Naive thymus-derived CD8-positive, alpha-beta T cell (primary cell): ENCODE measurements at places on chromosomes 2 and 18. TPM values are rescaled to one million over a fixed set of nuclear protein-coding genes. Genes with fewer than 3 reads are reported as not detected.

- H3K27ac ChIP-seq = no peak overlapping the region
- H3K4me3 ChIP-seq = no peak overlapping the region
- peaks cover 5% of the 10 kb centered on the region for H3K4me1 ChIP-seq
- no peaks in the 10 kb centered on the region for H3K36me3 ChIP-seq
These were observed 803 bp upstream of the FIGN start for GRCh38 chr2:163736433-163737189.

LHCGR gene
- not detected for total RNA-seq

REG1A gene
- not detected for total RNA-seq

SLC8A1 gene
- 0.22 TPM for total RNA-seq

MAL gene
- 117 TPM for total RNA-seq

- H3K27me3 ChIP-seq = no peaks in the 10 kb centered on the region
- no peak overlapping the region for H3K4me3 ChIP-seq
- H3K36me3 ChIP-seq = no peaks in the 10 kb centered on the region
- no peak for DNase-seq
These were observed 140.7 kb downstream of the LDLRAD4 start for GRCh38 chr18:13359210-13359609.

TRIB2 gene
- 85.1 TPM for total RNA-seq

DNA sequence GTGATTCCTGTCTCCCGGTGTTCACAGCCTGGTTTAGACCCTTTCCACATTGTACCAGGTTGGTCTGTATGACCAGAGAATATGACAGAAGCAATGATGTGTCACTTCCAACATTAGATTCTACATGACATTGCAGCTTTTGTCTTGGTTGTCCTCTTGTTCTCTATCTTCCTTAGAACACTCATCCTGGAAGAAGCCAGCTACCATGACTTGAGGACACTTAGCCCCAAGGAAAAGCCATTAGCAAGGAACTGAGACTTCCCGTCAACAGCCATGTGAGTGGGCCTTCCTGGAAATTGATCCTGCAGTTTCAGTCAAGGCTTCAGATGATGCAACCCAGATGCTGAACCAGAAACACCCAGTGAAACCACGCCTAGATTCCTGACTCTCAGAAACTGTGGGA lies 143.3 kb downstream of the MREG start:
- peaks cover 14% of the 10 kb centered on the region for H3K27me3 ChIP-seq
- no peak overlapping the region for H3K4me3 ChIP-seq
- no peaks in the 10 kb centered on the region for H3K36me3 ChIP-seq
- no peak for DNase-seq
- no peaks in the 10 kb centered on the region for H3K4me1 ChIP-seq

B3GNT2 gene
- 20.7 TPM for total RNA-seq

GPATCH11 gene
- total RNA-seq = 15.3 TPM

- peaks cover 70% of the 10 kb centered on the region for H3K4me1 ChIP-seq
- H3K27ac ChIP-seq = peak overlapping the region; percentile 77
- no peak for DNase-seq
- H3K36me3 ChIP-seq = peaks cover 1% of the 10 kb centered on the region
These were observed 124.0 kb downstream of the HDAC4 start for GRCh38 chr2:239276851-239277250.

KATNAL2 gene
- total RNA-seq = 1.7 TPM

DNA sequence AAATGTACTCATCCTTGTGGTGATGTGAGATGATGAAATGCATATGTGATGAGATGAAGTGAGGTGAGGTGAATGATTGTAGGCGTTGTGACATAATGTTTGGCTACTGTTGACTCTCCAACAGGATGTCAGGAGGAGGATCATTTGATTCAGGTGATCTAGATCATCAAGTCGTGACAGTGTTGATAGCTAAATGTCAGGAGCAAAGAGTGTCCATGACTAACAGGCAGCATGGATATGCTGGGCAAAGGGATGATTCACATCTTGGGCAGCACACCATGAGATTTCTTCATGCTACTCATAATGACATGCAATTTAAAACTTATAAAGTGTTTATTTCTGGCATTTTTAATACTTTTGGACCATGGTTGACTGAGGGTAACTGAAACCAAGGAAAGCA lies 40.2 kb upstream of the UBXN4 start:
- no peaks in the 10 kb centered on the region for H3K27me3 ChIP-seq
- no peak overlapping the region for H3K27ac ChIP-seq
- no peaks in the 10 kb centered on the region for H3K36me3 ChIP-seq

LDLRAD4 gene
- 56.8 TPM for total RNA-seq

- H3K4me1 ChIP-seq = no peaks in the 10 kb centered on the region
- H3K27ac ChIP-seq = no peak overlapping the region
- no peaks in the 10 kb centered on the region for H3K27me3 ChIP-seq
These were observed 522.2 kb downstream of the PIK3C3 start for GRCh38 chr18:42477267-42477666.

DNA sequence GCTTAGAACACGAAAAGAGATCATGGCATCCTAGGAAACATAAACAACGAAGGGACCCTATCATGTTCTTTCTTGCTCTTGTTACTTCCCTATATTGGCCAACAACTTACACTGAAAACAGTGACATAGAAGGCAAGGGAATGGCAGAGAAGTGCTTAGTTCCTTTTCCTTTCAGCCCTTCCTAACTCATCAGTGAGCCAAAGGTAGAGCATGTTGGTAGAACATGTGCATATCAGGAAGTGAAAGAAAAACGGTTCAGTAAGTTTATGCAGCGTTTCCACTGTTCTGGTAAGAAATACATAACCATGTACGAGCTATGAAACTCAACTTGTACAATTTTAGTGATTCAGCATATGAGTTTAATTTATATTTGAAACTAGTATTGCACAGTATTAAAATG lies 21.7 kb downstream of the AKAIN1 start:
- no peak overlapping the region for H3K27ac ChIP-seq
- no peaks in the 10 kb centered on the region for H3K36me3 ChIP-seq
- no peaks in the 10 kb centered on the region for H3K27me3 ChIP-seq
- no peak for DNase-seq
- H3K4me3 ChIP-seq = no peak overlapping the region
- peaks cover 20% of the 10 kb centered on the region for H3K4me1 ChIP-seq

GRCh38 chr18:10018289-10018688 lies 104.5 kb downstream of the VAPA start:
- no peak overlapping the region for H3K4me3 ChIP-seq
- H3K36me3 ChIP-seq = no peaks in the 10 kb centered on the region
- H3K4me1 ChIP-seq = no peaks in the 10 kb centered on the region
- H3K27ac ChIP-seq = no peak overlapping the region

MYL12B gene
- 184 TPM for total RNA-seq

- H3K36me3 ChIP-seq = peaks cover 33% of the 10 kb centered on the region
- DNase-seq = no peak
These were observed 123.3 kb upstream of the NYAP2 start for GRCh38 chr2:225276207-225276606.

GRCh38 chr18:64164883-64165282 lies 16.0 kb upstream of the LINC00305 start:
- no peaks in the 10 kb centered on the region for H3K36me3 ChIP-seq
- no peak for DNase-seq
- H3K27ac ChIP-seq = no peak overlapping the region
- no peaks in the 10 kb centered on the region for H3K4me1 ChIP-seq

- H3K4me1 ChIP-seq = no peaks in the 10 kb centered on the region
- no peak overlapping the region for H3K27ac ChIP-seq
- H3K4me3 ChIP-seq = no peak overlapping the region
- no peaks in the 10 kb centered on the region for H3K27me3 ChIP-seq
These were observed 64.5 kb upstream of the CTDP1 start for GRCh38 chr18:79615091-79615490.

DNA sequence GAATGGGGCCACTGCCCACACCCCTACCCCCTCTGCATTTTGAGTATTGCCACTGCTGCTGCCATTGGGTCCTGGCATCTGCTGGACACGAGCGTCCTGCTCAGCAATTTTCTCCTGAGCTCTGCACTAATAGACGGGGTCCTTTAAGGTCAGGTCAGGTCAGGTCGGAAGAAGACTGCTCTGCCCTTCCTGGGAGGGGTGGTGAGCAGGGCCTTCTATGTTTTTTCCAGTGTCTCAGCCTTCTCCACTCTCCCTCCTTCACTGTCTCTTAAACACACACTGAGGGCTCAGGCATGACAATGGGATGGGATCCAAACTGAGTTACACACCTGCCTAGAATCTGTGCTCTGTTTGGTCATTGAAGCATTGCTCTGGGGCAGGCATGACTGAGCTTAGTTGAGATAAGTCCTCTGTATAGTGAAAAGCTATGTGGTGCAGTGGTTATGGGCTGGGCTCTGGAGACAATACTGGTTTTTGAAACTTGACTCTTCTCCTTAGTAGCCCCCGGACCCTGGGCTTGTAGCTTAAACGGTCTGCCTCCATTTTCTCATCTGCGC lies 10.6 kb downstream of the MYO1B start:
- H3K36me3 ChIP-seq = no peaks in the 10 kb centered on the region
- DNase-seq = no peak
- H3K27me3 ChIP-seq = no peaks in the 10 kb centered on the region
- H3K27ac ChIP-seq = no peak overlapping the region

- no peak overlapping the region for H3K4me3 ChIP-seq
- no peak for DNase-seq
- no peaks in the 10 kb centered on the region for H3K4me1 ChIP-seq
- H3K27me3 ChIP-seq = peaks cover 12% of the 10 kb centered on the region
- H3K36me3 ChIP-seq = no peaks in the 10 kb centered on the region
These were observed 80.3 kb upstream of the FZD7 start for GRCh38 chr2:201953396-201953795.

DNA sequence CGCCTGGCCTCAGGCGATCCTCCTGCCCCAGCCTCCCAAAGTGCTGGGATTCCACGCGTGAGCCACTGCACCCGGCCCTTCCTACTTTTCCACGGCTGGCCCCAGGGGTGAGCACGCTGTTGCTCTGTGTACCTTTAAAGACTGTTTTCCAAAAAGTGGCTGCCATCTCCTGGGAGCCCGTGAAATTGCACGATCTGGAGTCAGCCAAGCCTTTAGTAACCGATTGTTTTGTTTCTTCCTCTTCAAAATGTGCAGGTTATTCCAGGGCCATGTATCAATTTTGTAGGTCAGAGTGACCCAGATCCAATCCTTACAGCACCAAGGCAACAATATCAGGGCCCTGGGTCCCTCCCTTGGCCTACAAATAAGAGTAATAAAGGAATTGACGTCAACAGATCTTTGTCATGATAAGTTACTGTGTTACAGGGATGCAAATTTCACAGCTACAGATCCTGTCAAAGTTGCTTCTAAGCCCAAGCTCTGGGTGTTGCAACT lies 135.6 kb upstream of the ZNF236 start:
- H3K4me3 ChIP-seq = no peak overlapping the region
- peaks cover 5% of the 10 kb centered on the region for H3K4me1 ChIP-seq
- DNase-seq = no peak
- H3K36me3 ChIP-seq = no peaks in the 10 kb centered on the region

GRCh38 chr2:216165711-216166110 lies 56.6 kb downstream of the XRCC5 start:
- peaks cover 9% of the 10 kb centered on the region for H3K36me3 ChIP-seq
- DNase-seq = no peak
- no peaks in the 10 kb centered on the region for H3K27me3 ChIP-seq
- no peak overlapping the region for H3K27ac ChIP-seq
- peaks cover 17% of the 10 kb centered on the region for H3K4me1 ChIP-seq

GRCh38 chr2:202822411-202822810 lies 49.2 kb downstream of the ICA1L start:
- H3K4me3 ChIP-seq = no peak overlapping the region
- no peak for DNase-seq
- H3K27me3 ChIP-seq = no peaks in the 10 kb centered on the region

DNA sequence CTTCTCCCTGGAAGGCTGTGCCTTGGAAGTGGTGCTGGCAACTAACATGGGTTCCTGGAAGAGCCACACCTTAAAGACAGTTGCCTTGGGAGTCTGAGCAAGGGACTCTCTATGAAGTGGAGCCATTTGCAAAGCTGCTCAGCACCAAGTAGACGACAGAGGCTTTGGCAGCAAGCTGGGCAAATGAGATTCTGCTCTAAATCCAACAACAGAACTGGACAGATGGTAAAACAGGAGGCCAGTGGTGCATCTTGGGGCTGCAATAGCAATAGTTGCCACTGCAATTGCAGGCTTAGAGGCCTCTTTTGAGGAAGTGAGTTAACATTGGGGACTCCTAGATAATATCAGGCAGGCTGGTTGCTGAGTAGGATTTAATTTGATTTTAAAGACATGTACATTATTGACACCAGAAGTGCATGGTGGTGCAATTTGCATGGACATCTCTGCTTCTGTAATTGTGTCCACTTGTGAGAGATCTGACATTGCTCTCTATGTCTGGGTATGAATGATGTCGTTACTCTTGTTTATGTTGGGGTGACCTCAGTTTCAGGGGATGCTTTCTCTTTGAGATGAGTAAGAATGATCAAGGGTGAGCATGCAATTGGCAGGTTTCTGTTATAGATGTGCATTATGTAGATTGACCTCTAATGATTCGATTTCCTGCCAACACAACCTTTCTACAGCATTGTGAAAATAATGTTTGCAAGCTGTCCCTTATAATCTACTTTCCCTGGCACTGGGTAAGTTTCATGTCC lies 568.3 kb upstream of the MEX3C start:
- no peak for DNase-seq
- H3K27me3 ChIP-seq = no peaks in the 10 kb centered on the region
- no peaks in the 10 kb centered on the region for H3K36me3 ChIP-seq
- H3K4me3 ChIP-seq = no peak overlapping the region
- H3K4me1 ChIP-seq = no peaks in the 10 kb centered on the region

MSH6 gene
- total RNA-seq = 41.7 TPM

RBMS1 gene
- total RNA-seq = 106 TPM

XDH gene
- total RNA-seq = not detected

KCNF1 gene
- not detected for total RNA-seq

GRCh38 chr18:45837283-45838070 lies 12.0 kb downstream of the SIGLEC15 start:
- peaks cover 3% of the 10 kb centered on the region for H3K36me3 ChIP-seq
- peaks cover 15% of the 10 kb centered on the region for H3K4me1 ChIP-seq
- peaks cover 36% of the 10 kb centered on the region for H3K27me3 ChIP-seq
- no peak overlapping the region for H3K4me3 ChIP-seq
- peak; percentile 46 for DNase-seq

DNA sequence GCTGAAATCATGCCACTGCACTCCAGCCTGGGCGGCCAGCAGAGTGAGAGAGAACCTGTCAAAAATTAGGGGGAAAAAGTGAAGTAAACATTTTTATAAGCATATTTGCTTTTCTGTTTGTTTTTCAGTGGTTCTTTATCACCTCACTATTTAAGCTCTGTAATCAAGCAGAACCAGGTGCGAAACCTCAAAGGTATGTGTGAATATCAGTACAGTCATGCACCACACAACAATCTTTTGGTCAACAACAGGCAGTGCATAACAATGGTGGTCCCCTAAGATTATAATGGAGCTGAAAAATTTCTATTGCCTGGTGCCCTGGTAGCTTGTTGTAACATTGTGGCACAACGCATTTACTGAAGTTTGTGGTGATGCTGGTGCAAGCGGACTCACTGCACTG lies 167.4 kb upstream of the STON1 start:
- no peak overlapping the region for H3K27ac ChIP-seq
- H3K27me3 ChIP-seq = no peaks in the 10 kb centered on the region
- peaks cover 60% of the 10 kb centered on the region for H3K36me3 ChIP-seq
- no peak overlapping the region for H3K4me3 ChIP-seq
- H3K4me1 ChIP-seq = peaks cover 28% of the 10 kb centered on the region

GRCh38 chr2:227411320-227411989 lies 23.7 kb upstream of the SCYGR1 start:
- no peaks in the 10 kb centered on the region for H3K27me3 ChIP-seq
- no peak overlapping the region for H3K4me3 ChIP-seq
- DNase-seq = no peak
- H3K4me1 ChIP-seq = peaks cover 32% of the 10 kb centered on the region
- H3K36me3 ChIP-seq = no peaks in the 10 kb centered on the region

MYL12A gene
- 432 TPM for total RNA-seq
